Endodermal cell (in vitro differentiated cells): ENCODE measurements at places on chromosomes 3 and 15.

- DNase-seq: no peak
These were observed 68.8 kb upstream of the SOX14 start for GRCh38 chr3:137695351-137695750.

DNA sequence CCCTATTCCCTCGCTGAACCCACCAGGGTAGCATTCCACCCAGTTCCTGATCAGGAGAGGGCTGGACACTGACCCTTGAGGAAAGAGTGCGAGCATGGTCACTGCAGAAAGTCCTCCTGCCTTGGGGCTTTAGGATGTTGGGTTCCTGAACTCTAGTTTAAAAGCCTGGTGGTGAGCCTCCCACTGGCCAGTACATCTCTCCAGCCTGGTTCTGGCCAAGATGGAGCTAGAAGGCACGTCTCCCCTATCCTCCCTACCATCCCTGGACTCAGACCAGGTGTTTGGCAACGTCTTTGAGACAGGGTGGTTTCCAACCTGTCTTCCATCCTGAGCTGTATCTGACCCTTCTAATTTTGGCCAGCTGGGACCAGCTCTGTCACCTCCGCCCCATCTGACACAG, 31.4 kb downstream of the NBEAL2 start:
- no peak for DNase-seq

DNA sequence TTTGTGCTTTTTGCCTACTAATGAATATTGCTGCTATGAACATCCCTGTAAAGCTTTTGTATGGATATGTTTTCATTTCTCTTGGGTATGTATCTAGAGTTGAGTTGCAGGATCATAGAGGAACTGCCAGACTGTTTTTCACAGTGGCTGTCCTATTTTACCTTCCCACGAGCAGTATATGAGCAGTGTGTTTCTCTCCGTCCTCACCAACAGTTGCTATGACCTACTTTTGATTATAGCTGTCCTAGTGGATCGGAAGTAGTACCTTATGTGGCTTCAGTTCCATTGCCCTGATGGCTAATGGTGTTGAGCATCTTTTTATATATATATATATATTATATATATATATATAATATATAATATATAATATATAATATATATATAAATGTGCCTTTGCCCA, 25.2 kb downstream of the CDAN1 start:
- no peak for DNase-seq

- no peak for DNase-seq
These were observed 331.0 kb upstream of the LRRFIP2 start for GRCh38 chr3:37505415-37505814.

DNA sequence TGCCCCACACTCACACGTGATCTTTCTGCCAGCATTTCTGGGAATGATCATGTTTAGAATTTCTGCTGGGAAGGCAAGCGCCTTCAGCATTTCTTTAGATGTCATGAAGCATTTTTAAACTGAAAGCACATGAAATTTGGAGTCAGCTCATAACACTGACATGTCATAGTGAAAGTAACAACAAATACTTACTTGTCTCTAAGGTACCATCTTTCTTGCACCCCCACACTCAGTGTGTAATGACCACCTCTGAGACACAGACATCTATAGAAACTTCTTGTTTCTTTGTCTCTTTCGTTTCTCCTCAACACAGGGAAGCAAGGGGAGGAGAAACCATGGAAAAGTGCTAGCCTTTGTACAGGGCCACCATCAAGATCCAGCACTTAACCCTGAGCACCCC, 171.7 kb downstream of the RORA start:
- DNase-seq: no peak

- DNase-seq: no peak
These were observed 23.2 kb upstream of the ANPEP start for GRCh38 chr15:89837830-89838178.

GRCh38 chr3:124772081-124772831, 42.0 kb downstream of the UMPS start:
- no peak for DNase-seq
